ENCODE measurements at places on chromosomes 1 and 21.

DNA sequence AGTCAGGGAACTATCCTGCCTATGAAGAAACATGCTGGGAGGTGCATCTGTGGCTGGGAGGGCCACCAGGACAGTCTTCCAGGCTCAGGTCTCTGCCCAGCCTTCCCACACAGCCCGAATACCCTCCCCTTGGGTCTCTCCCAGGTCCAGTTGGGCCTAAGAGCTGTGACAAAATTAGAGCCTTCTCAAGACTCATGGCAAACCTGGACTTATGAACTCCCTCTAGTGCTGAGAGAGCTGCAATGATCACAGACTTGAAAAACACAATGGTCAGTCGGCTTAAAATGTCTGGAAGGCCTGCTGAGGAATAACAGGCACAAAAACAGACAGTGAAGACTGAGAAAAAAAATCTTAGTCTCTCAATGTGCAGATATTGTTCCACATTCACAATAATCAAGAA, 325.1 kb downstream of the BRINP2 start:
- DNase-seq, result no peak

- DNase-seq, result no peak
These were observed 19.5 kb downstream of the PDE9A start for GRCh38 chr21:42672699-42673458.

DNA sequence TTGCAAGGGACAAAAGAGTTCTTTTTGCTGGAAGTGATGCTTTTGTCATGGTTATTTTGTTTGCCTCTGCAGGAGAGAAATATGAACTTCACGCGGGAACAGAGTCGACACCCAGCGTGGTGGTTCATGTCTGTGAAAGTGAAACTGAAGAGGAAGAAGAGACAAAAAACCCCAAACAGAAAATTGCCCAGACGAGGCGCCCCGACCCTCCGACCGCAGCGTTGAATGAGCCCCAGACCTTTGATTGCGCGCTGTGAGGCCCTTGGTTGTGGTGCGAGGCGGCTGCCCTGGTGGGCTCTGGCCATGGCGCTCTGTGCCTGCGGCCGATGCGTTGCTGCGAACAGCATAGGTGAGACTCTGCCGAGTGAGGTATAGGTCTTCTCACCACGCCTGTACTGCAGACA, 20.9 kb upstream of the NCMAP start:
- DNase-seq, result peak; percentile 22

GRCh38 chr1:178875936-178876335, 5.1 kb upstream of the ANGPTL1 start:
- DNase-seq, result no peak

DNA sequence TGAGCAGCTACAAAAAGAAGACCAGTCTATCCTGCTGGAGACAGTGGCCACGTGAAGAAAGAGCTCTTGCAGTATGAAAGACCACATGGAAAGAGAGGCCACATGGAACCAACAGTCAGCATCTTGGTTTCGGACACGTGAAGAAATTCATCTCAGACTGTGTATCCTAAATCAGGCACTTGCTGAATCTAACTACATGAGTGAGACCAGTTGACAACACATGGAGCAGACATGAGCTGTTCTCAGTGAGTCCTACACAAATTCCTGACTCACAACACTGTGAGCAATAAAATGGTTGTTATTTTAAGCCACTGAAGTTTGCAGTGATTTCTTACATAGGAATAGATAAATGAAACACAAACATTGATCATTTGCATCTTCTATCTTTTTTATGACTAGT, 2.4 kb upstream of the TAF1A start:
- no peak for DNase-seq

- DNase-seq, result no peak
These were observed 36.7 kb downstream of the DHX9 start for GRCh38 chr1:182875889-182876288.

GRCh38 chr1:25575191-25575590, 31.8 kb downstream of the LDLRAP1 start:
- DNase-seq, result no peak

- no peak for DNase-seq
These were observed 198.4 kb upstream of the ADGRL4 start for GRCh38 chr1:79204779-79205479.

DNA sequence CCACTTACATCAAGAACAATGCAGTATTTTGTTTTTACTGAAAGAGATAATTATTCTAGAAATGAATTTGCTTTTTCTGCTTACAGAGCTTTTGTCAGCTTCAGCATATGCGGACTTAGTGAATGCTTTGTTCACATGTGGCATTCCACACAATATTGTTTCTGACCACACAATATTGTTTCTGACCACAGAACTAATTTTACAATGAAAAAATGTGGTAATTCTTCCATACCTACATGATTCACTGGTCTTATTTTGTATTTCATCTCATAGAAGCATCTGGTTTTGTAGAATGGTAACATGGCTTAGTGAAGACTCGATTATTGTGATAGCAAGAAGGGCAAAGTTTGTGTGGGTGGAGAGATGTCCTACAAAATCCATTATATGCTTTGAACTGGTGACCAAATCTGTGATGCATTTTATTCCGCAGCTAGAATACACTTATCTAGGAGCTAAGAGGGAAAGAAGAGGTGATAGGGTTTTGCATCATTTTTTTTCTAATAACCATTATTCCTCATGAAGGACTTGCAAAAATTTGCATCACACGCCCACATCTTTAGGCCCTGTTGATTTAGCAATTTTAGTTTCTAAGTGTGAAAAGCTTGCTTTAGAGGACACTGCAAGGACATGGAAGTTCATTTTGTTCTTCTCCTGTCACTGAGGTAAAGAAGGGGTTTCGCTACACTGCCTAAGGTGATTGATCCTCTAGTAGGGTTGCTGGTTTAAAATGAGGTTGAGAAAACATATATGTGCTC, 75.3 kb downstream of the HLX start:
- DNase-seq, result no peak

DNA sequence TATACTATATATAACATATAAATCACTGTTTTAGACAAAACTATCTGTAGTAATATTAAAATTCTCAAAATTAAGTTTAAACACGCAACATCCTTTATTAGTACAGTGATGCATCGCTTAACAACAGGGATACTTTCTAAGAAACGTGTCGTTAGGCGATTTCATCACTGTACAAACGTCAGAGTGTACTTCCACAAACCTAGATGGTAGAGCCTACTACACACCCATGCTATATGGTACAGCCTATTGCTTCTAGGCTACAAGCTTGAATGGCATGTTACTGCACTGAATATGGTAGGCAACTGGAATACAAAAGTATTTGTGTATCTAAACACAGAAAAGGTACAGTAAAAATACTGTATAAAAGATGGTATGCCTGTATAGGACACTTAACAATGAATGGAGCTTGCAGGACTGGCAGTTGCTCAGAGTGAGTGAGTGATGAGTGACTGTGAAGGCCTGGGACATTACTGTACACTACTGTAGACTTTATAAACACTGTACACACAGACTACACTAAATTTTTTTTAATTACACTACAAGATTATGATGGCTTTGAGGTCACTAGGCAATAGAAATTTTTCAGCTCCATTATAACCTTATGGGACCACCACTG, 10.5 kb downstream of the FOXJ3 start:
- DNase-seq, result no peak
